Left colon (tissue), 2 donors: ENCODE measurements at places on chromosomes 13 and 19.

GRCh38 chr13:21871382-21871781, 200.5 kb downstream of the FGF9 start:
- DNase-seq = no peak

DNA sequence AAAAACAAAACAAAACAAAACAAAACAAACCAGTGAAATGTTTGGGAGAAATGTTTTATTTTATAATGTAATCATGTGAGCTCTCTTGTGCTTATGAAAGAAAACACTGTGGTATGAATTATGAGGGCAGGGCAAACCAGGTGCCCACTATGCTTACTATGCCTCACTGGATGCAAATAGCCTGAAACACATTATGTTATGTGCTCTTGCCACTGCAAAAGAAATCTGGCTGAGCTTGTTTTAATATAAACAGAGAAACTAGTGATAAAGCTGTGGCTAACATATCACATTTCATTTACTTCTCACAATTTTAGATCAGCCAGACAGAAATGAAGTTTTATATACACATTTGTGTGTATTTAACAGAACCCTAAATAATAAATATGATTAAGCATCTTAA, 8.7 kb upstream of the NBEA start:
- no peak for DNase-seq

GRCh38 chr13:59300355-59301173, 863.2 kb downstream of the DIAPH3 start:
- no peak for DNase-seq

DNA sequence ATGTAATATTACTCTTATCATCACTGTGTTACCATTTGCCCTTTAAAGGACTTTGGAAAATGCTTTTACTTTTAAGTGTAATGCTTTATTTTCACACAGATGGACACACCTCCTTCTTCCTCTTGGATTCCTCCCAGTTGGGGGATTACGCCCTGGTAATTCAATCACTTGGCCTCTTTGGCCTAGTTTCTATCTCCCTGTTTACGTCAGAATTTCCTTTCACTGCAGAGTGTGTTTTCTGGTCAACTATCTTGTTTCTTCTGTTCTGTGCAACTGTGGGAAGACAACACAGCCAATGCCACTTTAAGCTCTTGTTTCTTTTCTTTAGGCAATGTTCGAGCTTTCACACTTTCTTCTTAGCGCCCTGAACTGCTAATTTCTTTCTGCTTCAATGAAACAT, 257.3 kb upstream of the MAB21L1 start:
- DNase-seq = no peak

DNA sequence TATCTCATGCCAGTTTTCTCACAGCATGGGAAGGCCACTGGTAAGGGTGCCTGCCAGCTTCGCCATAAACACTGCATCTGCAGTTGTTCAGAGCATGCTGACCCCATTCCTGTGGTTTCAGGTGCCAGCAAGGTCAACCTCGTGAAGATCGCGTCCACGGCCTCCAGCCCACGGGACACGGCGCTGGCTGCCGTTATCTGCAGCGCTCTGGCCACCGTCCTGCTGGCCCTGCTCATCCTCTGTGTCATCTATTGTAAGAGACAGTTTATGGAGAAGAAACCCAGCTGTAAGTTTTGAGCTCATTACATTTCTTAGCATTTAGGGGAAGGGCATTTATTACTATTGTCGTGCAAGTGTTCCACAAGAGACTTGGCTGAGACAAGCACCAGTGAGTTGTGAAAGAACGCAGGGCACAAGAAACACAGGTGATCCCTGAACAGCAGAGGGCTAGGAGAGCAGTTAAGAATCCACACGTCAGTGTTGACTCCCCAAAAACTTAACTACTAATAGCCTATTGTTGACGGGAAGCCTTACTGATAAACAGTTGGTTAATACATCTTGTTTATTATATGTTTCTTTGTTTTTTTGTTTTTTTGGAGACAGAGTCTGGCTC, 88.8 kb downstream of the TNFRSF19 start:
- DNase-seq = no peak

DNA sequence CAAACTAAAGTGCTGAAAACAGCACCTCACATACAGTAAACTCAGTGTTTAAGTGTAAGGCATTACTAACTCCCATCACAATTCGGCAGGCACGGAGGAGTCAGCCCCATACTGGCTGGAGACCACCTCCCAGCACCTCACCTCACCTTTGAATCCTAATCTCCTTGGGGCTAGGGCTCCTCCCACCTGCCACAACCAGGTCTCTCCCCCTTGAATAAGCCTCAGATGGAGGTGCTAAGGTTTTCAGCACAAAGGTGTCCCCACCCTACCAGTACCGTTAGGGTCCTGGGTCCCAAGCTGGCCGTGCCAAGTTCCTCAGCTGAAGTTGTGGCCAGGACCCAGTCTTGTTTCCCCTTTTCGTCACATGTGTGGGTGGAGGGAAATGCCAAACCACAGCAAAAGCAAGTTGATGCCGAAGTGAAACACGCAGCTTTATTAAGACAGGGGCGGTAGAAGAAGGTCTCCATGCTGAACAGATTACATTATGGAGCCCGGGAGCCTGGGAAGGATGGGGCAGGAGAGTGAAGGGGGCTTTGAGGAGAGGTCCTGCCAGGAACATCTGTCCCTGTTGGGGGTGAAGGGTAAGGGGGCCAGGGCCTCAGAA, at the start of gene IGFLR1:
Gene IGFLR1, minus strand, starts transcription at position 332 of the 604 bp plus-strand sequence. CDS start 1,272 bp downstream, outside the sequence.
- peak; percentile 53 for DNase-seq

- DNase-seq = no peak
Observed at GRCh38 chr13:111853721-111854120, 213.2 kb upstream of the SOX1 start.

DNA sequence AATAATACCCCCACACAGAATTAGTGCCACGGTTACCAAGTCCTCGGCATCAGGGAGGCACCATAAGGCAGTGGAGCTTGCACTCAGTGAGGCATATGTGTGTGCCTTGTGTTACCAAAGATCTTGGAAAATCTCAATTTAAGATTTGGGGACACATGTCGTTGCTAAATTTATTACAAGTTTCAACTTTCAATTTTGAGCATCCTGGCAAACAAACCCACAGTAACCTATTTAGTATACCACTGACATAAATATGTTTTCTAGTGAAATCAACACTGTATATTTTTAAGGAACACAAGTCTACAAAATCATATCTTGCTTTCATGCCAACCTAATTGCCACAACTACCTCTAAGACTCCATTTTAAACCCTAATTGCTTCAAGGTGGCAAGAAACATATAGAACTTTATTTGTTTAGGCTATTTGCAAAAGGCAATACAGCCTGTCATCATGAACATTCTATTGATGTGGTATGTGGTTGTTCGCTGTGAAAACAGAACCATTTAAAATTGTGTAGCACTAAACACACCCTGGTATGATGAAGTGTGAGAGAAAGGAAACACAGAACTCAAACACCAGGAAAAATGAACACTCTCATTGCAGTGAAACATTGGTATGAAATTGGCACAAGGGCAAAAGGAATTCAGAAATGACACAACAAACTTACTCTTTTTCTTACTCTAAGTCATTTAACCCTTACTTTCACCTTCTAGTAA, 531.1 kb downstream of the IRS2 start:
- no peak for DNase-seq

DNA sequence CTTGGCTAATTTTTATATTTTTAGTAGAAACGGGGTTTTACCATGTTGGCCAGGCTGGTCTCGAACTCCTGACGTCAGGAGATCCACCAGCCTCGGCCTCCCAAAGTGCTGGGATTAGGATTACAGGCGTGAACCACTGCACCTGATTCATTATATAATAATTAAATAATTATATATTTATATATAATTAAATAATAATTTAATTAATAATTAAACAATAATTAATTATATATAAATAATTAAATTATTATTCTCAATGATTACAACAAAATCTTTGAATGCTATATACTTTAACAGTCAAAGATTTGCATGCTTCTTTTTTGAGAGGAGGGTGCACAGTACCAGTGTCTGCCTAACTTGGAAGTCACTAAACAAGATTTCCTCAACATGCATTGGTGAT, 872.3 kb downstream of the EFNB2 start:
- no peak for DNase-seq

DNA sequence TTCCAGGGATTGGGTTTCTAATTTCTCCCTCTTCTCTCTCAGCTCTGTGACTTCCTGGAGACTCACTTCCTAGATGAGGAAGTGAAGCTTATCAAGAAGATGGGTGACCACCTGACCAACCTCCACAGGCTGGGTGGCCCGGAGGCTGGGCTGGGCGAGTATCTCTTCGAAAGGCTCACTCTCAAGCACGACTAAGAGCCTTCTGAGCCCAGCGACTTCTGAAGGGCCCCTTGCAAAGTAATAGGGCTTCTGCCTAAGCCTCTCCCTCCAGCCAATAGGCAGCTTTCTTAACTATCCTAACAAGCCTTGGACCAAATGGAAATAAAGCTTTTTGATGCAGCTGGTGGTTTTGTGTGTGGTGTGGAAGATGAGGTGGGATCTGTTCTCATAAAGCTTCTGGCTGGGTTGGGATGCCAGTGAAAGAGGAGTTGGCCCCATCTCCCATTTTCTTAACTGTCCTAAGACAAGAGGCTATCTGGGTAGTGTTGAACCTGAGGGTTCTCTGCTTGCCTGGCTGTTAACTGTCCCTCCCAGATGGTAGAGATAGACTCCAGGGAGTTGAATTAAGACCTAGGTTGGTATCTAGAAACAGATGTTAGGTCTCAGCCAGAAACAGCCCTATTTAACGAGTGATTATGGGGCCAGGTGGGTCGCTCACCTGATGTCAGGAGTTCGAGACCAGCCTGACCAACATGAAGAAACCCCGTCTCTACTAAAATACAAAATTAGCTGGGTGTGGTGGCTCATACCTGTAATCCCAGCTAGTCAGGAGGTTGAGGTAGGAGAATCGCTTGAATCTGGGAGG, 1.6 kb downstream of the FTL start:
- peak; percentile 28 for DNase-seq

- no peak for DNase-seq
Observed at GRCh38 chr13:59270327-59270726, 893.4 kb downstream of the DIAPH3 start.

DNA sequence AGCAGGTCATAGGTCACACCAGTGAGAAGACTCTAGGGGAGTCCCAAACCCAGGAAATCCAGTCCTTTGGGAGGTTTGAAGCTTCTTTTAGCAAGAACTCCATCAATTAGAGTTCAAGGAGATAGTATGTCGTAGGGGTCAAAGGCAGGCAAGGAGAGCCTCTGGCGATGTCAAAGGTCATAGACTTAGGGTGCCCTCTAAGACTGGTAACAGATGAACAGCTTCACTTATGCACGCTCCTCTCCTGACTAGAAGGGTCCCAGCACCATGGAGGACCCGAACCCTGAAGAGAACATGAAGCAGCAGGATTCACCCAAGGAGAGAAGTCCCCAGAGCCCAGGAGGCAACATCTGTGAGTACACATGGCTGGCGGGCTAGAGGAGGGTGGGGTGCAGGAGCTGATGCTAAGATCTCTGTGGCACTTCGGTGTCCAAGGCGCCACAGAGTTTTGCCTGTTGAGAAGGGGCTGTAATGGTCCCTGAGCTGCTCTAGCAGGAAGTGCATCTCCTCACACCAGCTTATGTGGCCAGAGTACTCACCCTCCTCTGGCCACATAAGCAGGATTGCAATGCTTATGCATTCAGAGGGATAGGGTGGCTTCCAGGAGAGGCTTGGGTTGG, 557 bp downstream of the ZNF576 start:
- no peak for DNase-seq

DNA sequence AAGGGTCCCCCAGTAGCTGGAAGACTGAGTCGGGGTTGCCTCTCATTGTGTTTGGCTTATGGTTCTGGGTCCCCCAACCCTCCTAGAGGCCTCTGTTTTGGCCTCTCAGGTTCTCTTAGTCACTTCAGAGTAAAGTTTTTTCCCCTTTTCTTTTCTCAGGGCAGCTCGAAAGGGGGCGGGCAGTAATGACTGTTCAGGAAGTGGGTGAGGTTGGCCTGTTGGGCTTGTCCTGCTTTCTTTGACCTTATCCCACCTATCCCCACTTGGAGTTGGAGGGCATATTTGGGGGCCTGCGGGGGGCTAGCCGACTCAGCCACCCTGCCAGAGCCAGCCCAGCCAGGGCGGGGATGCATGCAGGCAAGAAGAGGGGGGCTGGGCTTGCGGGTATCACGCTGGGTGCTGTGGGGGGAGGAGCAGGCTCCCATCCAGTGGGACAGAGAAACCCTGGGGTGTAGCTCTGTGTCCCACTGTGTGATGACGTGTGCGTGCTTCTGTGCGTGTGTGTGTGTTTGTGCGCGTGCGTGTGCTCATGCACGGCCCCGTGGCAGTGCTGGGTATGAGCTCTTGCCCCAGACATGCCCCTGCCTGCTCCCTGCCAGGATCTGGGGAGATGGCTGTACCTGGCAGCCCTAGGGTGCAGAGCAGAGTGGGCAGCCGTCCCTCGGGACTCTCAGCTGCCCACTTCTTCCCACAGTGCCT, 1.4 kb downstream of the CIC start:
- peak; percentile 82 for DNase-seq

GRCh38 chr13:39957868-39958677, 302.6 kb downstream of the COG6 start:
- no peak for DNase-seq

DNA sequence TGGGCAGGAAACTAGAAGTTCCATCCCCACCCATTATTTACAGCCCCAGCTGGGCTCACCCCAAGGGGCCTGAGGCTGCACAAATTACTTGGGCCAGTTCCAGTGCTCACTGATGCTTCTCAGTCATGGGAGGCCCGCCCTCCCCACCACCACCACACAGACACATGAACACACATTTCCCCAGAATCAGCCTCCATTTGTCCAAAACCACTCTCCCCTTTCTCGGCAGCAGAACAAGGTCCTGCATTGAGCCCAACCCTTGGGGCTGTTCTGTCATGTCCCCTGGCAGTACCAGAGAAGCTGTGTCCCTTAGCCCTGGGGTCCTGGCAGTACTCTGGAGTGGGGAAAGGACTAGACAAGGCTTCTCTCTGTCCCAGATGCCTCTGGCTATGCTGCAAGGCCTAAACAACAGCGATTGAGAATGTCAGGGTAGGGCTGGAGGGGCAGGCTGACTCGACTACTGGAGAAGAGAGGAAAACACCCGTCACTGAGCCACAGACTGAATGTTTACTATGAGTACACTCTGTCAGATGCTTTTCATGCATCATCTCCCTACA, 21.8 kb downstream of the SAMD4B start:
- DNase-seq = no peak

DNA sequence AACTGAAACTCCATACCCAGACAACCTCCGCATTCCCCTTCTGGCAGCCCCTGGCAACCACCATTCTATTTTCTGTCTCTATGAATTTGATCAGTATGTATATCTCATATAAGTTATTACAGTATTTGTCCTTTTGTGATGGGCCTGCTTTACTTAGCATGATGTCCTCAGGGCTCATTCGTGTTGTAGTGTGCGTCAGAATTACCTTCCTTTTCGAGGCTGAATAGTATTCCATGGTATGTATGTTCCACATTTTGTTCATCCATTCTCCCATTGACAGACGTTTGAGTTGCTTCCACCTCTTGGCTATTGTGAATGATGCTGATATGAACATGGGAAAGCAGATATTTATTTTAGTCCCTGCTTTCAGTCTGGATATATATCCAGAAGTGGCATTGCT, 5.0 kb downstream of the PLEKHF1 start:
- no peak for DNase-seq

GRCh38 chr19:34336781-34337271, 28.2 kb upstream of the GPI start:
- peak; percentile 40 for DNase-seq

- DNase-seq = no peak
Observed at GRCh38 chr19:14510311-14511228, 7.6 kb downstream of the DNAJB1 start.
